ENCODE measurements at places on chromosomes 5 and 9.

DNA sequence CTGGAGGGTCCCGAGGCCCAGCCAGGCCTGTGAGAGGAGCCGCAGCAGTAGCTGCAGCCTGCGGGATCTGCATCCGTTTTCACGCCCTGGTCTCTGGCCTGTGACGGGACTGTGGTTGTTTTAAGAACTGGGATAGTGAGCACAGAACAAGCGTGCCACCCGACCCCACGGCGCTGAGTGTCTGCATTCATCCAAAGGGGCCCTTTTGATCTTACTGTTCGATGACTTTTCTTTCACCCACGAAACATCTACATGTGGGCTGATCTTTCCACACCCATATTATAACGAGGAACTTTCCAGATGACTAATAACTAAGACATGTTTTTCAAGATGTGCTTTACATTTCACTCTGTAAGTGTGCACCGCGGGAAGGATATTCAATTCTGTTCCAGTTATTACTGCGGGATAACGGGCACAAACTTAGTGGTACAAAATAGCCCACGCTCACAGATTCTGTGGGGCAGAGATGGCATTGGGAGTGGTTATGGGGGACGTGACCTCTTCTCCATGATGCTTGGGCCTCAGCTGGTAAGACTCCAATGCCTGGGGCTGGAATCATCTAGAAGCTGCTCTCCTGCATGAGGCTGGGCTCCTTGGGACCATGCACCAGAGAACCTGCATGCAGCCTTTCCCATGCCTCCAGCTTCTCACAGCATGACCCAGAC is 165.0 kb downstream of the SYK start:
- DNase-seq = no peak

GRCh38 chr5:163619951-163620350 is 114.5 kb downstream of the MAT2B start:
- DNase-seq = no peak

DNA sequence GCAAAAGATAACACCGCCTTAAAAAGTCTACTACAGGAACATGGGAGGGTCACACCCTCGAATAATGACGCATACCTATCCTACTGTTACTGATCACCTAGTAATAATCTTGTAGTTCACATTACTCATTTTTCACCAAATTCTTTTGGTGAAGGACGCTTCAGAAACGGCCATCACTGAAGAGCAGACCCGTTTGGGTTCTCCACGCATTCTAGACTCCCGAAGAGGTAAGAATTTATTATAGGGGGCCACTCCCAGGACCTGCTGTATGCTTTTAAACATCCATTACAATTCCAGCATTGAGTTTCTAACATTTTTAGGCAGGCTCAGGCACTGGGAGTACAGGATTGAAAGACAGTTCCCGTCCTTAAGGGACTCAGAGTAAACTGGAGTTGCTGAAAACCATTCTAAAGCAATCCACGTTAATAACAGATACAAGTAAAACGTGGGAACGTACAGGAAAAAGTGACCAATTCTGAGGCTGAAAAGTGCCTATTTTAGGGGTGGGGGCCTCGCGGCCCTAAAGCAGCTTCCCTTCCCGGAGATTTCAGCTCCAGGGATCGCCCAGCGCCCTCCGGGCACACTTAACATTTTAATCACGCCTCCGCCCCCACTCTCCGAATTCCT is at the start of gene FER:
FER (plus strand) TSS at position 124 of the 627 bp plus-strand sequence. CDS start 50,286 bp downstream, outside the sequence.
- peak; percentile 80 for DNase-seq

DNA sequence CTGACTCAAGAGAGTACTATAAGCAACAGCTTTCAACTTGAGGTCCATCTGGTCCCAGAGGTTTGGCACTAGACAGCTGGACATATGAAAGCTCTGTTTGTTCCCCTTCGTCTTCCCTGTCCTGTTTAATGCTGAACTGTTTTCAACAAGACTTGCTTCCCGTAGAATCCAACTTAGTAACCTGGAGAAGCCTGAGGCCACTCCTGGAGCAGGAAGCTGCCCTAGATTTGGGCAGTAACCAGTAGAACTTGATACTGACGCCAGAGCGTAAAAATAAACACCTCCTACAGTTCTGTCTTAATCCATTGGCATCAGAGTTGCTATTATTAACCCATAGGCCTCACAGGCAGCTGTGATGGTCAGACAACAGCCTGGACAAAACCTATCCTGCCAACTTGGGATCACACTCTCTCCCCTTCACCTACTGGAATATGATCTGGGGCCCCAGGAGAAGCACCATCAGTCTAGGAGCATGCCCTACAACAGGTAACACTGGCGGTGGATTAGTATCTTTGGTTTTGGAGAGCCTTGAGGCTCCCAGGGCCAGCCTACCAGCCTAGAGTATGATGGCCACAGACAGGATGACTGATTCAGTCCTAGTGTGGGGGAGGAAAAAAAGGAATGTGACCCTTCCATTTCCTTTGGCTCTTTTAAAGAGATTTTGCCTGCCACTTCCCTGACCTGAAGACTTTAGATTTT is 29.2 kb downstream of the RUSC2 start:
- no peak for DNase-seq

- no peak for DNase-seq
Observed at GRCh38 chr5:132489871-132490483, 596 bp downstream of the IRF1 start.

DNA sequence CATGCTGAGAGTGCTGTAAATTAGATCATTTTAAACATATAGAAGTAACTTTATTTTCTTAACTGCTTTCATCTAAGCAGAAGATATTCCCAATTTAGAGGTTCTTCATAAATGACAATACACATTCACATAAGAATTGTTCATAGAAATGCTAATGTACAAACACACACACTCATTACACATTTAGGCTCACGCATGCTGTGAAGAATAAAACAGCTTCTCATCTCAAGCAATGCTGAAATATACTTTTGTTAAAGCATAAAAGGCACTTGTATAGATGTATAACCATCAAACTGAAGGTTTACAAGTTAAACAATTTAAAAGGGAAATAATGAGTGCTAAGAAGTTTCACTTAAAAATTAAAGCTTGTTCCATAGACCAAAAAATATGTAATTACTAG is 18.1 kb upstream of the FTMT start:
- no peak for DNase-seq

GRCh38 chr5:139575751-139576150 is 14.6 kb downstream of the UBE2D2 start:
- no peak for DNase-seq

- DNase-seq = no peak
Observed at GRCh38 chr9:131258698-131259431, 17.4 kb downstream of the FAM78A start.

DNA sequence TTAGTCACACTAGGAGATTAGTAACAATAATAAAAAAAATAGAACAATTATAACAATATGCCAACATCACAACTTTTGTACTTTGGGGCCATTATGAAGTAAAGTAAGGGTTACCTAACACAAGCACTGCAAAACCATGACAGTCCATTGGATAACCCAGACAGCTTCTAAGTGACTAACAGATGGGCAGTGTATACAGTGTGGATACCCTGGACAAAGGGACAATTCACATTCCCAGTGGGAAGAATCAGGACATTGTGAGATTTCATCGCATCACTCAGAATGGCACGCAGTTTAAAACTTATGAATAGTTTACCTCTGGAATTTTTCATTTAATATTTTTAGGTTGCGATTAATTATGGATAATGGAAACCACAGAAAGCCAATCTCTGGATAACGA is 45.6 kb upstream of the JADE2 start:
- no peak for DNase-seq

DNA sequence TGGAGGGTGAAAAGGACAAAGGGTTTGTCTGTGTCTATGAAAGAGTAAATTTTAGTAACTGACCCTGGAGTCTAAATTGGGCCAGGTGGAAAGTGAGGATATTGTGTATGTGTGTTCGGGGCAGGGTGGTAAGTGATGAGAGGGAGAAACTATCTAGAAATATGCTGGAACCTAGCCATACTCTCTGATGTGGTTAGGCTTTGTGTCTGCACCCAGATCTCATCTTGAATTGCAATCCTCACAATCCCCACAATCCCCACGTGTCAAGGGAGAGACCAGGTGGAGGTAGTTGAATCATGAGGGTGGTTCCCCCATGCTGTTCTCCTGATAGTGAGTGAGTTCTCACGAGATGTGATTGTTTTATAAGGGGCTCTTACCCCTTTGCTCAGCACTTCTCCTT is 60.6 kb downstream of the COMMD10 start:
- DNase-seq = no peak

DNA sequence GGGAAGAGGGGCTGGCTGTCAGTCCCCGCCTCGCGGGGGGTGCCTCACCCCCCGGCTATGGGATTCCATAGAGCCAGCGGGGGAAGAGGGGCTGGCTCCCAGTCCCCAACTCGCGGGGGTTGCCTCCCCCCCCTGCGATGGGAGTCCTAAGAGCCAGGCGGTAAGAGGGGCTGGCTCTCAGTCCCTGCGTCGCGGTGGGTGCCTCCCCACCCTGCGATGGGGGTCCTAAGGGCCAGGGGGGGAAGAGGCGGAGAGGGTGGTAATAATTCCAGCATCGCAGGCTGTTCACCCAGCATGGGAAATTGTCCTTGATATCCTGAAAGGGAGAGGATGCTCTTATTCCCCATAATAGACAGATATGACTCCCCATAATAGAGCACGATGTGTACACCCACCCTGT is 9.6 kb upstream of the LCN2 start:
- no peak for DNase-seq

- DNase-seq = no peak
Observed at GRCh38 chr9:6924988-6925563, 167.3 kb downstream of the KDM4C start.
